ENCODE measurements at places on chromosomes 1 and 21.
A peak's percentile ranks its signal among the peaks of the same experiment; 100 is the strongest.

GRCh38 chr1:31273619-31274018, 23.0 kb downstream of the SNRNP40 start:
- no peak for DNase-seq

DNA sequence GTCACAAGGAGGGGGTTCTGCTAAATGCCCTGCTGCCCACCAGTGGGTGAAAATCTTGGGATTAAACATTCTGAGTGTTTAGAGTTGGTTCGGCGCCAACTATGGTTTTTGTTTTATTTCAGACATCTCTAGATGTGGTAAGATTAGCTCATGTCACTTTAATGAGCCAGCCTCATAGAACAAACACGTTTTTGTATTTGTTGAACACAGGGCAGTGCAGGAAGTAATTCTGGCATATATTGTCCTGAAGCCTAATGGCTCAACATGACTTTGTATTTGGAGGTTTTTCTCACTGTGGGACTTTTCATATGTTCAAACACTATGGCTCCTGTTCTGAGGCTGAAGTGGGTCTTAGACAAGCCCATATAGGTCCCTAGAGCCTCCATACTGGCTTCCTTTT, 107.8 kb downstream of the NGF start:
- DNase-seq: no peak

- DNase-seq: no peak
Observed at GRCh38 chr1:199279067-199279466, 640.2 kb downstream of the PTPRC start.

GRCh38 chr1:243354511-243355153, 98.8 kb downstream of the SDCCAG8 start:
- no peak for DNase-seq

DNA sequence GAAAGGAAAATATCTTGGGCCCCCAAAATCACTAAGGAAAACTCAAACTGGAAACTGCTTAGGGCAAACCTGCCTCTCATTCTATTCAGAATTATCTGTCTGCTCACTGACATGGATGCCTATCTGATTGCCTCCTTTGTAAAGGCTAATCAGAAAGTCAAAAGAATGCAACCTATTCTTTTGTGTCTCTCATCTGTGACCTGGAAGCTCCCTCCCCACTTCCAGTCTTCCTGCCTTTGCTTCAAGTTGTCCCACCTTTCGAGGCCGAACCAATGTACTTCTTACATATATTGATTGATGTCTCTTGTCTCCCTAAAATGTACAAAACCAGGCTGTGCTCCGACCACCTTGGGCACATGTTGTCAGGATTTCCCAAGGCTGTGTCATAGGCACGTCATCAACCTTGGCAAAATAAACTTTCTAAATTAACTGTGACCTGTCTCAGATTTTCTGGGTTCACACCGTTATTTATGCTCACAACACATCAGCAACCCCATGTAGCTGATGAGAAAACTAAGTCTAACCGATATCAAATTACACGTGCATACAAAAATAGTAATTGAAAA, 302.3 kb upstream of the NRIP1 start:
- DNase-seq: no peak

- DNase-seq: no peak
Observed at GRCh38 chr1:229302740-229303139, 31.8 kb downstream of the RAB4A start.

GRCh38 chr1:215082532-215083382, at the start of gene KCNK2:
Gene KCNK2 (plus strand): TSS chr1:215082737. CDS start chr1:215083386, 649 bp downstream.
- no peak for DNase-seq

GRCh38 chr21:35529171-35529863, 480.2 kb upstream of the RUNX1 start:
- no peak for DNase-seq

DNA sequence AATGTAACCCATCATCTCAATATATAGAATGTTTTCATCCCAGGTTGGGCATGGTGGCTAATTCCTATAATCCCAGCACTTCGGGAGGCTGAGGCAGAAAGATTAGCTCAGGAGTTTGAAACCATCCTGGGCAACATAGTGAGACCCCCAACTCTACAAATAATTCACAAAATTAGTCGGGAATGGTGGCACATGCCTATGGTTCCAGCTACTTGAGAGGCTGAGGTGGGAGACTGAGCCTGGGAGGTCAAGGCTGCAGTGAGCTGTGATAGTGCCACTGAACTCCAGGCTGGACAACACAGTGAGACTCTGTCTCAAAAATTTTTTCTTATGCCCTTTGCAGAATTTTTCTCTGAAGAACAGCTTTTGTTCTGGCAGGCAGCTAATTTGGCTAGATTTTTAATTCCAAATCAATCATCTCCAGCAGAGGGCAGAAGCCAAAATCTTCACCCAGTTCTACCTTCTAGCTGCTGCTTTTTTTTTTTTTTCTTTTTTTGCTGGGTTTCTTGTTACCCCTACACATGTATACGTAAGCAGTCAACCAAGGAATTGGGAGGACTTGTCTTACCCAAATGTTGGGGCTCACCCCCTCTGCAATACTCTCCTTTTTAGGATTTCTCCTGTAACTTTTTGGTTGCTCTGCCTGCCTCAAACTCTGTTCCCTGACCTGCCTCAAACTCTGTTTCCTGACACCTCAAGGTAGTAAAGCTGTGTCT, 2.7 kb upstream of the RAD54L start:
- no peak for DNase-seq

DNA sequence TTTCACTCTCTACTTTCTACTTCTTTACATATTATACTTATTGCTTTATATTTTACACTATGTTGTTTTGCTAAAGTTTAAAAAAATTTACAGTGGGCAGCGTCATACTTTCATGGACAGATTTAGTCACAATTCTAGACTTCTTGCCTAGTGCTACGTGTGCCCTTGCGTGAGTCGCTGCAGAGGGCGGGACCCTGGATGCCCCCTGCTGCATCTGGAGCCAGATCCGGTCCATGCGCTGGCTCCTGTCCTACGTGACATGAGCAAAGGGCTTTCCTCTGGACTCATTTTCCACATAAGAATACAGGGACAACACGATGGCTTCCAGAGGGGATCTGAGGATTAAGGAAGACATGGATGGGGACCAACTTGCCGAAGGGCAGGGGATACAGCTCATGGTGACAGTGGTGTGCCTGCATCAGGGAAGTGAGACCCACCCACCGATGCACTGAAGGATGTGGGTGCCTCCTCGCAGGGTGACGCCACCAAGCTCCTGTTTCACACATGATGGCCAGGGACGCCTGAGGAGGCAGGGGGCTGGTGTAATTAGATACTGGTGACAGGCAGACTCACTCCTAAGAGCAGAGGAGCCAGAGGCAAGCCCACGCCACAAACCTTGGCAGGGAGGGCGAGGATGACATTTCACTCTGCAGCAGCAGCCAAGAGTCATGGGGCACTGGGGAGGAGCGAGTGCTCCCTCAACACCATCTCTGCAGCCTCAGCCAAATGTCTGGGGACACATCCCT, 86.6 kb downstream of the DMRTB1 start:
- DNase-seq: peak; percentile 8

GRCh38 chr1:41621791-41622190, 137.3 kb upstream of the EDN2 start:
- DNase-seq: no peak

DNA sequence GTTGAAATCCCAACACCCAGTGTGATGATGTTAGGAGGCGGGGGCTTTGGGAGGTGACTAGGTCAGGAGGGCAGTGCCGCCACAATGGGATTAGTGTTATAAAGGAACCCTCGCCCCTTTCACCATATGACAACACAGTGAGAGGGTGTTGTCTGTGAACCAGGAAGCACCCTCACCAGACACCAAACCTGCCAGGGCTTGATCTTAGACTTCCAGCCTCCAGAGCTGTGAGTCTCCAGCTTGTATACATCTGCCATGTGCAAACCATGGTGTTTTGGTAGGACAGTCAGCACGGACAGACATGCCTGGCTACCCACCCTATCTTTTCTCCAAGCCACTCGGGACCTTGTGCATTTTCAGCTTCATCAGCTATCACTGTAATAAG, 4.0 kb downstream of the TRIM11 start:
- no peak for DNase-seq

DNA sequence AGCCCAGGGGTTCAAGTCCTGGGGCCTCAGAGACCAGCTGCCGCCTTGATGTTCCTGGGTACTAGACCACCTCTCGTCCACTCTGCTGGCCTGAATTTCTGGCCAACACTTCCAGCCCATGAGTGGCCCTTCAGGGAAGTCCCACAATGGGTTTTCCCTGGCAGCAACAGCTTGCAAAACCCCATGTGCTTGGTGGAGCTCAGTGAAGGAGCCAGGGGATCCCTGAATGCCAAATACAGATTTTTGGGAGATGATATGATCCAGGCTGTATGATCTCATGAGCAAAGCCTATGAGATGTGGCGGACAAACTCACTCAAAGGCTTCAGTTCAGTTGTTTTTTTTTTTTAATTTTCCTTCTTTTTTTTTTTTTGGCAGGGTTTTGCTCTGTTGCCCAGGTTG, 9.6 kb upstream of the RASSF5 start:
- DNase-seq: no peak
